ENCODE measurements at places on chromosomes 16 and 17.
A peak's percentile ranks its signal among the peaks of the same experiment; 100 is the strongest.

- DNase-seq, result no peak
These were observed 101.9 kb upstream of the COX10 start for GRCh38 chr17:13967416-13967815.

- DNase-seq, result no peak
These were observed 18.4 kb downstream of the GPR179 start for GRCh38 chr17:38325221-38325851.

- DNase-seq, result no peak
These were observed 3.9 kb upstream of the TRPV1 start for GRCh38 chr17:3613124-3613523.

DNA sequence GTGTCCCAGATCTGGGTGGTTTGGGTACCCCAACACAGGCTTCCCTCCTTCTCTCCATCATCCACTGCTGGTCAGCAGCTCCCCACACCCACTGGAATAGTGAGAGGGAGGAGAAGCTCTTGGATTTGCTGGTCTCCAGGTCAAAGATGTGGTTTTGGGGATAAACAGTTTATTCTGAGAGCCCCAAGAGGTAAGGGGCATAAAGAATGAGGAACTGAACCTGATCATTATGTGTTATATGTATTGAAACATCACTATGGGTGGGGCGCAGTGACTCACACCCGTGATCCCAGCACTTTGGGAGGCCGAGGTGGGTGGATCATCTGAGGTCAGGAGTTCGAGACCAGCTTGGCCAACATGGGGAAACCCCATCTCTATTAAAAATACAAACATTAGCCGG, 3.9 kb downstream of the DPEP2 start:
- no peak for DNase-seq

GRCh38 chr16:75227361-75228142, 8.8 kb downstream of the CTRB1 start:
- DNase-seq, result no peak

GRCh38 chr17:58060596-58061191, 22.5 kb upstream of the DYNLL2 start:
- DNase-seq, result no peak

DNA sequence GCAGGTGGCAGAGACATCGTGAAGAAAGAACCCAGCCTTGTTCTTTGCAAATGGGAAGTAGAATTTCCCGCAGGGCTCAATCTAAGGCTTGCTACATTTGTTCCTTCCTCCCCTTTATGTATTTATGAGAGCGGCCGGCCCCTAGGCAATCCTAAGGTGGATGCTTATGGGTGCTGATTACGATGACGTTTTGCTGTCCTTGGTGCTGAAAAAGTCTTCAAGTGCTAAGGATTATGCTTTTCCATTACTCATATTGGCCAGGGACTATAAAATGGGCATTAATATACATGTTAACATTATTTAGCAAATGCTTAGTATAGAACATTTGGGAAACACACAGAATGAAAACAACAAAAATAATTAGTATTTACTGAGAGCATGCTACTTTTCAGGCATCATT, 313.3 kb upstream of the XYLT1 start:
- DNase-seq, result no peak

- no peak for DNase-seq
These were observed 1.7 kb upstream of the IL17C start for GRCh38 chr16:88636488-88637265.

DNA sequence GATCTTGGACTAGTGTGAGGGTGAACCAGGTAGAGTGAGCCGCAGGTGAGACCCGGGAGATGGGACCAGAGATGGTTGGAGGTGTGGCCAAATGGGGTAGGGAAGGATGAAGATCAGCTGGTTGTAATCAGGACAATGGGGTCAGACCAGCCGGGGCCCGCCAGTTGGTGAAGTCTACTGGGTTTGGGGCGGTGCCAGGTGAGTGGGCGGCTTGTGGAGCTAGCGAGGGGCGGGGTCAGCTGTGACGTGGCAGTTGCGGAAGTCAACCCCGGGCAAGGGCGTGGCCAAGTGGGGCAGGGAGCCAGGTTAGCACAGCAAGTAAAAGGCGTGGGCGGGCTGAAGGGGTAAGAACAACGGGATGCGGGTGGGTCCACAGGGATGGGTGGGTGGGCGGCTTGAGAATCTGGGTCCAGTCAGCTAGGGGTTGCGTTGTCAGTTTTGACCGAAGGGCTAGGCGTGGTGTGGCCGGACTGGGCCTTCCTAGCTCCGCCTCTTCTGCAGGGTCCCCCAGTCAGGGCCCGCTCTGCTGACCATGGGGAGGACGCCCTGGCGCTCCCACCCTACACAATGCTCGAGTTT, 25.5 kb upstream of the ALKBH5 start:
- peak; percentile 88 for DNase-seq

DNA sequence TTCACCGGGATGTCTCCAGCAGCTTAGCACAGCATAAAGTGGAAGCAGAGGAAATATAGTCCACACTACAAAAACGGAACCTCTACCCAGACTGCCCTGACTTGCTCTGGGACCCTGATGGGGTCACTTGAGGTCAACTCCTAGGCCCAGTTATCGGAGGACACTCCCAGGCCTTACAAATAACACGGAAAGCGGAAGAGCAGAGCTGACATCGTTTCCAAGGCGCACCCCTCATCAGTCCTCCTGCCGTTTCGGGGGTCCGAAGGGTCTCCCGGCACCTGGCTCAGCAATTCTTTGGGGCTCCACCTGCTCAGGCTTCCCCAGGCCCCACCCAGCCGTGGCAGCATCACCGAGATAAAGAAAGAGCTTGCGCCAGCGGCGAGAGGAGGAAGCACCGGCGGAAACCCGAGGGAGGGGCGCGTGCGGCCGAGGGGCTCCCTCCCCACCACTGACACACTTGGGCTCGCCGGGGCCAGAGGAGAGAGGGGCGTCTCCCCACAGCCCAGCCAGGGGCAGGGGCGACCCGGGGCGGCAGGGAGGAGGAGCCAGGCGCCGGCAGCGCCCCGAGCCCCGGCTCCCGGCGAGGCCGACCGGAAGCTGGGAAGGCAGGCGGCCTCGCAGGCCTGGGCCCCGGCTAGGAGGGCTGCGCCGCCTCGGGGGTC, 727 bp downstream of the CORO7 start:
- DNase-seq, result no peak

- DNase-seq, result no peak
These were observed 344.2 kb downstream of the CPPED1 start for GRCh38 chr16:12459391-12460063.

- no peak for DNase-seq
These were observed 80.7 kb downstream of the MPRIP start for GRCh38 chr17:17122781-17123483.

DNA sequence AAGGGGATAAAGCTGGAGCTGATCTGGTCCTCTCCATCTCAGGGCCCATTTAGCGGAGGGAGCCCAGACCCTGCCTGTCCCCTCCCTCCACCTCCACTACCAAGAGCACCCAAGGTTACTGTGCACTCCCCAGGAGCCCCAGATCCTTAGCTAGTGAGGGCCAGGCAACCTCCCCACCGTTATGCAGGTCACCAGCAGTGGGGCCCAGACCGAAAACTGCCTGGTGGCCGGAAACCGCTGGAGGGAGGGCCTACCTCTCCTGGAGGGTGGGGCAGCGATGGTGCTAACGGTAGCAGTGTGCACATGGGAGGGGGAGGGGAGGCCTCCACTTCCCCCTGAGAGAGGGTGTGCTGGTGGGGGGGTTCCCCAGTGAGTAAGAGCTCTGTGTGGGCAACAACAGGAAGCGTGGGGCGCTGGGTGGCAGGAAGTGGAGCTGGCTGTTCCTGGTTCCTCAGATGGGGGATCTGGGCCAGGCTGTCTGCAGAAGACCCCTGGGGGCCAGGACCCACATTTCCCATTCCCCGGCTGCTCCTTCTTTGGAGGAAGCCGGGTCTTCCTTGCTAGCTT, 4.4 kb downstream of the FMNL1 start:
- DNase-seq, result peak; percentile 89
